ENCODE measurements at places on chromosomes 13 and 19. TPM values are rescaled to one million over a fixed set of nuclear protein-coding genes. Genes with fewer than 3 reads are reported as not detected.
A peak's percentile ranks its signal among the peaks of the same experiment; 100 is the strongest.

The ZNF414 gene
- 25.6 TPM for total RNA-seq

The TNFSF9 gene
- 6.4 TPM for total RNA-seq

The ZNF793 gene
- 0.69 TPM for total RNA-seq

The ZNF737 gene
- total RNA-seq = 7.2 TPM

The ZSCAN18 gene
- 4.8 TPM for total RNA-seq

The KLK3 gene
- total RNA-seq = not detected

The ZNF417 gene
- 9.7 TPM for total RNA-seq

The GGACT gene
- total RNA-seq = 4.4 TPM

The RUVBL2 gene
- total RNA-seq = 195 TPM

The SMIM24 gene
- total RNA-seq = not detected

The CEACAM21 gene
- 31.1 TPM for total RNA-seq

The LAIR2 gene
- 35.0 TPM for total RNA-seq

The PTPRS gene
- 0.09 TPM for total RNA-seq

DNA sequence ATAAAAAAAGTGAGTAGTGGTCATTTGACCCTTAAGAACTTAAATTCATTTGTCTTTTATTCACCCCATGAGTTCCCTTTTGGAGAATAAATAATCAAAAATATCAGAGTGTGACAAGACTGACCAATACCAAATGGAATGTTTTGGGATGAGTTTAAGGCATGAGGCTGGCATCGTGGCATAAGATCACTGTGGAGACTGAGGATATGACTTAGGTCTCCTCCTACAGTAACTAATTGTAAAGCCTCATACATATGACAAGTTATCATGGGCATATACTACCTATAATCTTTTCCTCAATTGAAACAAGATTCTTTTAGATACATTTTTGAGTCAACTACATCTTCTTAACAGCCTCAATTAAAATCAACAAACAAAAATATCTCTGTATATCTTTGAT, 782.0 kb downstream of the SLITRK1 start:
- no peak for DNase-seq

DNA sequence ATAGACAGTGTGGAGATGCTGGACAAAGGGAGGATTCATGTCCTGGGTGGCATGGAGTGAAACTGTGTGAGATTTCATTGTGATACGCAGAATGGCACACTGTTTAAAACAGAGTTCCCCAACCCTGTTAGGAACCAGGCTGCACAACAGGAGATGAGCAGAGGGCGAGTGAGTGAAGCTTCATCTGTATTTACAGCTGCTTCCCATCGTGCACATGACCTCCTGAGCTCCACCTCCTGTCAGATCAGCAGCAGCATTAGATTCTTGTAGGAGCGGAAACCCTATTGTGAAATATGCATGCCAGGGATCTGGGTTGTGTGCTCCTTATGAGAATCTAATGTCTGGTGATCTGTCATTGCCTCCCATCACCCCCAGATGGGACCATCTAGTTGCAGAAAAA, 72.5 kb downstream of the RAP2A start:
- no peak for DNase-seq

- no peak for DNase-seq
Observed at GRCh38 chr19:46270521-46271256, 26.2 kb upstream of the HIF3A start.

DNA sequence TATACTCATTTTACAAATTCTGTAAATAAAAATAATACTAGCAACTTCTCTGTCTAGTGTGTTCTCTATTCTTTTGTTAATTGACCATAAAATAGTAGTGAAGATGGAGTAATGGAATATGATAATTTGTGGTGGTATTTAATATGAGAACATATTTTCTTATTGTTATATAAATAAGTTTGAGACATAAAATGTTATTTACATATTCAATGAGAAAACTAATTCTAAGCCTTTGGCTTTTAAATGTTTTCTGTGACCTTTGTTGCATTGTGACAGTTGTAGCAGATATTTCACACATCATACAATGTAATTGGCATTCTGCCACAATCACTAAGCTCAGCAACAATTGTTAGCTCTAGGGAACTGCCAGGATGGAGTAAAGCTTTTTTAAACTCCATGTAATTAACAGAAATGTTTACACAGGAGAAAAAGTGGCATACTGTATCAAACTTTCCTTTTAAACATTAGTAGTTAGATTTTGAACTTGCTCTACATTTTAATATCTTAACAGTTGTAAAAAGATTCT, 562.1 kb upstream of the PCDH9 start:
- no peak for DNase-seq

GRCh38 chr19:11246941-11247340, 7.5 kb downstream of the ANGPTL8 start:
- DNase-seq = no peak

DNA sequence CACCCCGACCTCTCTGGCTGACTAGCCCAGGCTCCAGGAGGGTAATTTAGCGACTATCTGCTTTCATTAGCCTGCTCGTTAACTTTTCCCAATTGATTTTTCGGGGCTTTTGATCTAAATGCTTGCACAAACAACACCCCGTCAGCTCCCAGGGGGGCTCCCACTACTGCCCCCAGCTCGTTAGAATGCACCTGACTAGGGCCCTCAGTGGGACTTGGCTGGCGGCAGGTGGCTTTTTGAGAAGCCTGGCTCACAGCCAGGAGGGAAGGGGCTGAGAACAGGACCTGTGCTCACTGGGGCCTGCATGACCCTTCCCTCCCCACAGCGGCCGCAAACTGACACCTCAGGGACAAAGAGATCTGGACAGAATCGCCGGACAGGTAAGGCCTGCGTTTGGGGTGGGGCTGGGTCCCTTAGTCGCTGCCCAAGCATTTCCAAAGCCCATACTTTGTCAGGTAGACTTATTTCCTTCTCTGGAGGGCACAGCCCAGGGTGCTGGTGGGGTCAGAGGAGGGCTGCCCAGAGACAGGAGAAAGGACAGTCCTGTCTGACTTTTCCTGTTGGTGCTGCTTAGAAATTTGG, 7.6 kb upstream of the CD79A start:
- no peak for DNase-seq

- no peak for DNase-seq
Observed at GRCh38 chr13:74006666-74007065, 127.5 kb downstream of the KLF12 start.

- no peak for DNase-seq
Observed at GRCh38 chr13:82688400-82688994, 1193.8 kb downstream of the SLITRK1 start.

DNA sequence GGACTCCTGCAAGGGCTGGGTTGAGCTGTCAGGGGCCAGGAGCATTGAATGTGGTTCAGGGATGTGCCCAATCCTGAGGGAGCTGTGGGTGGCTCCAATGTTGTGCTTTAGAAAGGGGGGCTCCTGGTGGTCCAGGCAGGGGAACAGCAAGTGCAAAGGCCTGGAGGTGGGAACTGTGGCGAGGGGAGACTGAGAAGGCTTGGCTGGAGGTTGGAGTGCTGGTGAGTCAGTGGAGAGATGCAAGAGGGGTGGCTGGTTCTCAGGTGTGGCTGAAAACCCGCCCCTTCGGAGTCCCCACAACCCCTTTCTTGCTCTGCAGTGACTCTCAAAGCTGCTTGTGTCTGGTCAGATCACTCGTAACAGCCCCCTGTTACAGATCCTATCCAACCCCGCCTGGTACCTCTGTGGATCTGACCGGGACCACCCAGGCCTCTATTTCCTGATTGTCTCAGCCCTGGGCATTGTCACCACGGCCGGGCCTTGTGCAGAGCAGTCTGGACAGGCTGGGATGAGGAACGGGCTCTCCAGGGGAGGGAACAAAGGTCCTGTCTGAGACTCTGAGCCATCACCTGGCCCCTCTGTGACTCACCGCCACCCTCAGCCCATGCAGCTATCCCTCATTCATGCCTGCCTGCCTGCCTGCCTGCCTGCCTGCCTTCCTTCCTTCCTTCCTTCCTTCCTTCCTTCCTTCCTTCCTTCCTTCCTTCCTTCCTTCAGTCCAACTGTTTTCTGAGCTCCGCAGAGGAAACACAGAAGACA, 1.4 kb upstream of the KCNN1 start:
- peak; percentile 48 for DNase-seq

GRCh38 chr19:34960103-34960805, 3.8 kb downstream of the ZNF792 start:
- DNase-seq = no peak

Measured in activated CD4-positive, alpha-beta T cell treated with anti-CD3 and anti-CD28 coated beads, Interleukin-2, amount 10 ng/mL, durations not matched to agents 24 days and 14 days (primary cell).